ENCODE measurements at places on chromosomes 12 and 14.
A peak's percentile ranks its signal among the peaks of the same experiment; 100 is the strongest.

DNA sequence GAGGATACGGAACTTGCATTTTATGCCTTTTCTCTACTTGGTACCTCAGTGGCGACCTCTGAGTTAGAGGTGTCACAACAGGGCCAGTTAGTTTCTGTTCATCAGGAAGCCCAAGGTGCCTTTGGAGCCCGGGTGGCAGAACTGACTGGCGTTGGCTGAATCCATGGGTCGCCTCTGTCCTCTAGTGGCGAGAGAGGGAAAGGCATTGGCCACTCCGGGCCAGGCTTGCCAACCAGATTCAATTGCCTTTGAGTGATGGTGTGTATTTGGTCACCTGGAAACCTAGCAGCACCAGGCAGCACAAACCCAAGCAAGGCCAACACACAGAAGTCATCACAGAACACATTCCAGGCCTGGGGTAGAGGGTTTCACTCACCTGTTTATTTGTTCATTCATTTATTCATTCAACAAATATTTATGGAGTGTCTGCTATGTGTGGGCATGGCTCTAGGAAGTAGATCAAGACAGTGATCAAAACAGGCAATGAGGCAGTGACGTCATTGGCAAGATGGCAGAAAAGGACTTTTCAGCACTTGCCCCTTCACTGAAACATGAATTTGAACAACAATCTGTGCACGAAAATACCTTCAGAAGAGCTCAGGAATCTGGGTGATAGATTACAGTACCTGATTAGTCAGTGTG is 40.5 kb upstream of the KCNA5 start:
- peak; percentile 44 for DNase-seq

DNA sequence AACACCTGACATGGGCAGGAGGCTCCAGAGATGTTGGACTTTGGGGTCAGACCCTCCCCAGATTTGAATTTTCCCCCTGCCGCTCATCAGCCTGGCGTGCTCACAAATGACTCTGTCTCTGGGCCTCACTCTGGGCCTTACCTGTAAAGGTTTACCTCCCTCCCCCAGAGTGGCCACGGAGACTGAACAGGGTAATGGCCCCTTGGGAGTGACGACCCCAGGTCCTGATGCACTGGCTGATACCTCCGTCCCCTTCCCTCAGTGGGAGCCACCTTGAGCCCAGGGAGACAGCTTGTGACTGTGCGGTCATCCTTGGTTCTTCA is 7.0 kb downstream of the SLC25A29 start:
- DNase-seq: no peak

GRCh38 chr14:52272375-52272774 is 4.9 kb downstream of the PTGDR start:
- DNase-seq: no peak

GRCh38 chr12:27469176-27469736 is 22.7 kb downstream of the SMCO2 start:
- no peak for DNase-seq

GRCh38 chr12:27006797-27007467 is 7.3 kb downstream of the TM7SF3 start:
- no peak for DNase-seq

GRCh38 chr12:4856596-4856995 is 53.1 kb upstream of the KCNA1 start:
- DNase-seq: no peak

DNA sequence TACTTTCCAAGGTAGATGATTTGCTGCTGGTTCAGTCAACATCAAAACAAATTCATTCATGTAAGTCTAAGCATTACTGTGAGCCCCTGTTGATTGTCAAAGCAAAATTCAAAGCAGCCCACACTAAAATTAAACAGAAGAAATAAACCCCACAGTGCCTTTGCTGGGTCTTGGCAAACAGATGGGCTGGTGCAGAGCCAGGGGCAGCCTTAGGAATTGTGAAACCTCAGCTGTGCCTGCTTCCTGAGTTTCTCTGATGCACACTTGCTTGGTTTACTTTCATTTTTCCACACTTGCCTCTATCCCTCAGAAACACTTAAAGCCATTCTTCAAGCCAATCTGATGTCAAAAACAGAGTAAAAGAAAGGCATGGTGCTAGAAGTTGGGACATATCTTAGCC is 6.6 kb upstream of the PLEKHG7 start:
- no peak for DNase-seq

- peak; percentile 68 for DNase-seq
Observed at GRCh38 chr12:442235-442884, 17.4 kb upstream of the B4GALNT3 start.

- DNase-seq: no peak
Observed at GRCh38 chr14:54251356-54251755, 145.5 kb upstream of the CDKN3 start.

GRCh38 chr12:130164936-130165335 is 2.7 kb downstream of the FZD10 start:
- no peak for DNase-seq

DNA sequence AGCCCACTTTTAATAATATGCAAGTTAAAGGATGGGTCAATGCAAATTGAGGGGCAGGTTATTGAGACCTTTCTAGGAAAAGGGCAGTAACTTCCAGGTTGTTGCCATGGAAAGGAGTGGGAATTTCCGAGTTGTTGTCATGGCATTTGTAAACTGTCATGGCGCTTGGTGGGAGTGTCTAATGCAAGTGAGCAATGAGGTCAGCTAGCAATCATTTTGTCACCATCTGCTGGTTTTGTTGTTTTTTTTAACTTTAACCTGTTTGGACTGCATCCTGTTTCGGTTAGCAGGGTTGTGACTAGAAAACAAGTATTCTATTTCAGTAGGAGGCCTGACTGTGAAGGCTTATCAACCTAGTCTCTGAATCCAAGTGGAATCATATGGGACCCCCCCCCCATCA is 85.8 kb upstream of the TSPAN11 start:
- no peak for DNase-seq

DNA sequence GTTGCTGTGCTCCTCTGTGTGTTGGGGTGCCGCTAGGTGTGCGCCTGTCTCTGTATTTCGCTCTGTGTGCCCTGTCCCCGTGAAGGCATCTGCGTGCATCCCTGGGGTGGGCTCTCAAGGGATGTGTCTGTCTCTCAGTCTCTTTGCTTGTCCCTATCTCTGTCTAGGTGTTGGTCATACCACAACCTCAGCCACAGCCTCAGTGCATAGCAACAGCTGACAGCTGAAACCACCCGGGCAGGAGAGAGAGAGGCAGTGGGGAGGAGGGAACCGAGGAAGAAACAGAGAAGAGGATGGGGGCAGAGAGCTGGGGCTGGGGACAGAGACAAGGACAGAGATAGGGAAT is 953 bp upstream of the NXPH4 start:
- DNase-seq: no peak

DNA sequence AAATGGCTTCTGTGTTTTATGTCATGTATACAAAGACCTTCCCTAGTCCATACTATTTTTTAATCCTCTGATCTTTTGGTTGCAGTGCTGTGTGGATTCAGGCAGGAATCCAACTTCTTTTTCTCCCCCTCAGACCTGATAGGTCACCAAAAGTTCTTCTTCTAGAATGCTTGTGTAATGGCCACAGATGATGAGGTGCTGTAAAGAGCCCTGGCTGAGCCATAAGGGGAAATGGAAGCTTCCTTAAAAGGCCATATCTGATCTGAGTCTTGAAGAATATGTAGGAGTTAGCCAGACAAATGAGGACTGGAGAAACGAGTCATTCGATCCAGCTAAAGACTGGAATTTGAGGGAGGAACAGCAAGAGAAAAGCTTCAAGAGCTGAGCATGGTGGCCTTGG is 353.9 kb downstream of the PCNX1 start:
- DNase-seq: no peak

DNA sequence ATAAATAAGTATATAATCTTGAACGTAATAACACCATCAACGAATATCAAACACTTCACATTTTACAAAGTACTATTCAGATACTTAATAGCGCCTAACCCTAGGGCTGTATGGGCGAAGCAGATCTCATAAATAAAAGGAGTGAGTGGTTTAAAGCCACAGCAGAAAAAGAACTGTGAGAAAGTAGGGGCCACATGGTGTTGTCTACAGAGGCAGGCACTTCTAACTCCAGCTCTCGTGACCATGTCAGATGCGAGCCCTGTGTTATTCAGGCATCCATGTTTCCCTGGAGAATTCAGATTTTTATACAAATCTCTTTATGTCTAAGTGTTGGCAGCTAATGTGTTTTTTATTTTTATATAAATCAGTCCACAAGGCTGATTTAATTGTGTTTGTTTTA is 212.2 kb downstream of the FBXL14 start:
- no peak for DNase-seq

DNA sequence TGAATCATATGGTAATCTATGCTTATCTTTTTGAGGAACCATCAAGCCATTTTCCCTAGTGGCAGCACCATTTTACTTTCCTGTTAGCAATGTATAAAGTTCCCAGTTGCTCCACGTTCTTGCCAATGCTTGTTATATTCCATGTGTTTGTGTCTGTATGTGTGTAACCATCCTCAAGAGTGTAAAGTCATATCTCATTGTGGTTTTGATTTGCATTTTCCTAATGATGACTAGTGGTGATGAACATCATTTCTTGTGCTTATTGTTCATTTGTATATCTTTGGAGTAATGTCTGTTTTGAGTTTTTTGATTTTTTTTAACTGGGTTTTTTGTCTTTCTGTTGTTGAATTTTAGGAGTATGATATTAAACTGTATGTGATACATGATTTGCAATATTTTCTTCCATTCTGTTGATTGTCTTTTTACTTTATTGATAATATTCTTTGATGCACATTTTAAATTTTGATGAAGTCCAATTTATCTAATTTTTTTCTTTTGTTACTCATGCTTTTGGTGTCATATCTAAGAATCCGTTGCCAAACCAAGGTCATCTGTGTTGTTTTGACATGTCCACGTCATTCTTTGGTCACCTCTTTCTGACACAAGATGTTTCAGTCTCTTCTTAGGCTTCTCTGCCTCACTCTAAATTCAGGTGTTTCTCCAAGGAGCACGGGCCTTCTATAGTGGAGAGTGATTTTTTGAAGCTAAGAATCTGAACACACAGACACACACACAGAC is 36.1 kb downstream of the PPHLN1 start:
- no peak for DNase-seq

GRCh38 chr14:79483477-79484388 is 727.6 kb downstream of the DIO2 start:
- DNase-seq: no peak

DNA sequence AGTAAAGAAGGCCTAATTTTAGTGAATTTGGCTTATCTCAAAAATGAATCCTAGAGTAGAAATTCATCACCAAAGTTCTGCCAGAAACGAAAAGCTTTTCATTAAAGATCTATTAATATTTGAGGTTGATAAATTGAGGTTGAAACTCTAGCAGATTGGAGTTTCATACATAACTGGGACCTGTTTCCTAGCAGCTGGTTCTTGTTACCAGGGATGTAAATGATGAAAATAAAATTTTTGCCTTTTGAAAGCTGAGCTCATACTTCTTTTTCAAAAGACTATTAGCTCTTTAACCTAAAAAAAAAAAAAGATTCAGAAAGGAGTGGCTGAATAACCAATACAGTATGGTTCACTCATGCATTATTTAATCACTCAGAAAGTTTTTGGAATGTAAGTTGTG is 98.3 kb downstream of the PTGER2 start:
- DNase-seq: no peak

DNA sequence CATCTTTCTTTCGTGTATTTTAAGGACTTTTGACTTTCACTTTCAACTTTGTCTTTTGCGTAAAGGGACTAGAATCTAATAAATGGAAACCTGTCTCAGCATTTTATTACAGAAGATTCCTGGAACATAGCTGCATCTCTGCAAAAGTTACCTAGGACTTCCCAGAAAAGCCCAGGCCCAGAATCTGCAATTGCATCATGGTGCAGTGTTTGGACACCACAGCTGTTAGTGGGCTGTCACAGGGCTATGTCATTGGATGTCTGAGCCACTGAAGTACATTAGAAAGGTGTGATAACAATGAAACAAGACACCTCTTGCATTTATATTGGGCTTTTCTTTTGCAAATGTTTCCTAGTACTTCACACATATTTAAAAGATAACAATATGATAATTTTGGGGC is 199.9 kb upstream of the IGF1 start:
- no peak for DNase-seq

- DNase-seq: no peak
Observed at GRCh38 chr12:47082796-47083621, 3.2 kb upstream of the AMIGO2 start.

DNA sequence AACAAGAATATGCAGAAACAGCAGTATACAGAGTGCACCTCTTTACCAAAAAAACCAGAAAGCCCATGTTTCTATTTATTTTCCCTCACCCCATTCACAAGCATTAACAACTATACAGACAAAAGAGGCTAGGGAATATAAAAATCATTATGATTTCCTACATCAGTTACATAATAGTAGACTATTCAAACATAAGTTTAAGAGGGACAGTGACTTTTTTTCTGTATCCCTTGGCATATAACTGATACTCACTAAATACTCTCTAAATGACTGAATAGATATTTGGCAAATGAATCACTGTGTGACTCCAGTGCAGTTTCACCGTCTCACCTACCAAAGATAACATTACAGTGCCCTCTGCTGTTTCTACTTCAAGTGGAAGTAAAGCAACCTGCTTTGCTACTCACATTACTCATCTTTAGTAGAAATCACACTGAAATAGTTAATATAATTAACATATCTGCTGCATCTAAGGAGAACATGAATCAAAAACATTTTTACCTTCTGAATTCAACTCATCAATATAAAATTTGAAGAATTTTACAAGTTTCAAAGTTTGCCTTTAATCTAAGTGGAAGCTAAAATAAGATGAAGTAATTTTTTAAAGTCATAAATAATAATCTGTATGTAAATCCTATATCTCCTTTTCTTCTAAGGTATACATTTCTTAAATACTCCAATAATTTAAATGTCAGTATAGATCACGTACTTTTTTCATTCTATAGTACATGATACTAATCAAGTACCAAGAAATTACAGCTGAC is 103.8 kb downstream of the OSBPL8 start:
- peak; percentile 43 for DNase-seq

DNA sequence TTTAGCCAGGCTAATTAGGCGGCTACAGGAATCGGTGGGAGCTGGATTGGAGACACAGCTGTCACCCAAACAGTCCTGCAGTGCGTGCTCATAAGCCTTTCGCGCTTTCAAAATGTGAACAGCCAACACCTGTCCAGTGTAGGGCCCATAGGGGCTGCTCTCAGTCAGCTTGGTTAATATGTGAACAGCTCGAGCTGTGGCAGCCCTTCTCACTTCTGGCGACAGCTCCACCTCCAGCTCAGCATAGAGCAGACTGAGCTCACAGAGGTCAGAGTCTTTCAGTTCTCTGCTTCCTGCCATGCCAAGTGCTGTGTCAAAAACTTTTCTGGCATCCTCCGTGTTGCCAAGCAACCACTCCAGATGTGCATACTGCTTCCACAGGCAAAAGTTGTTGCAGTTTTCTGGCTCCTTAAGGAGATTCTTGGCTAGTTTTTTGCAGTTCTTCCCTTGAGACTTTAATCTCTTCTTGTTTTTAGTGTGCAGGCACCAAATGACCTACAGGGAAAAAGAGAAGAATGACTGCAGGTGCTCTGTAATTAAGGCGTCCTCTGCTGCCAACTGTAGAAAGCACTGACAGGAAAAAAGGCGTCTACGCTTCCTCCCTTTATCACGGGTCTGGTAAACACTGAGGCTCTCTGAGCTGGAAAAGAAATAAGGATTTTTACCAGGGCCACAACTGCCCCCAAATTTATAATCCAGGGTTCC is 32.5 kb downstream of the PSMC1 start:
- no peak for DNase-seq
